ENCODE measurements at places on chromosomes 4 and X.

DNA sequence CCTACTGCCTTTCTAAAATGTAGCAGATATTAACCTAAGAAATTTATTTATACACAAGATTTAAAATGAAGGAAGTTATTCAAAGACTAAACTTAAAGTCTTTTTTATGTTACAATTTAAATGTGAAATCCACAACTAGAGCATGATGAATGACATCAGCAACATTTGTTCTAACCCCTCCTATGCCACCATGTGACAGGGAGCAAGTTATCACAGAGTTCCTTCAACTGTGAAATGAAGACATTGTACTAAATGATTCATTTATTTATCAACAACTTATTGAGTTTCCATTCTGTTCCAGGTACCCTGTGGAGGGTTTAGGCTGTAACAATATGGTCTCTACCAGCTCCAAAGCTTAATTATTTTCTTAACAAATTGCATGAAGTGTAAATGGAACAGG, 76.9 kb downstream of the SLC39A8 start:
- DNase-seq, result no peak

- no peak for DNase-seq
These were observed 291.6 kb downstream of the CAMK2D start for GRCh38 chr4:113469926-113470325.

DNA sequence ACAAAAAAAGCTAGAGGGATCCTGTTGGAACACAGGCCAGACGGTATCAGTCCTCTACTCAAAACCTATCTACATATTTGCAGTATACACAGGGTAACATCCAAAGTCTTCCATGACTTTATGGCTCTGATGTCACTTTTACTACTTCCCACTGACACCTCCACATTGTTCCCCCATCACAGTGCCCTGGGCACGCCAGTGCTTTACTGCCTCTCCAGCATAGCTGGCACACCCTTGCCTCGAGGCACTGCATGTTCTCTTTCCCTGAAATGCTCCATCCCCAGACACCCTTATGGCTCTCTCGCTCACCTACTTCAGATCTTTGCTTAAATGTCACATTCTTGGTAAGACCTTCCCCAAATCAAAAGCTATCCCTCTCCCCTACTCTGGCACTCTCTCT, 6.3 kb upstream of the ATP10D start:
- no peak for DNase-seq

GRCh38 chr4:76955182-76955581, 5.6 kb downstream of the SEPTIN11 start:
- DNase-seq, result no peak

GRCh38 chr4:98283219-98284189, 22.3 kb downstream of the RAP1GDS1 start:
- no peak for DNase-seq

DNA sequence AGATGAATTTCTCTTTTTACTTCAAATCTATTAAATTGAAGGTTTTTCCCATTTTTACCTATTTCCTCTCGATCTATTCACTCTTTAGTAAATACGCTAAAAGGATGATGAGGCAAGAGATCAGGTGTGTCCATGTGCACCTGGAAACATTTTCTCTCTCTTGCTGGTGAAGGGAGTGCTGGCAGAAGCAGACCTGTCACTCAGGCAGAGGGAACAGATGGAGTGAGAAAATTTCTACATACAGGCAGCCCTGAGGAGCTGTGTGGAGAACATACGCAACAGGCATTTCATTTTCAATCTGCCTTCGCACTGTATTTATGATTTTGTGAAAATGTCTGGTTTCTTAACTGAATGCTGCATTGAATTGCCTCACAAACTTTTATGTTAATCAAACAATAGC, 249.5 kb downstream of the GPM6A start:
- DNase-seq, result no peak

DNA sequence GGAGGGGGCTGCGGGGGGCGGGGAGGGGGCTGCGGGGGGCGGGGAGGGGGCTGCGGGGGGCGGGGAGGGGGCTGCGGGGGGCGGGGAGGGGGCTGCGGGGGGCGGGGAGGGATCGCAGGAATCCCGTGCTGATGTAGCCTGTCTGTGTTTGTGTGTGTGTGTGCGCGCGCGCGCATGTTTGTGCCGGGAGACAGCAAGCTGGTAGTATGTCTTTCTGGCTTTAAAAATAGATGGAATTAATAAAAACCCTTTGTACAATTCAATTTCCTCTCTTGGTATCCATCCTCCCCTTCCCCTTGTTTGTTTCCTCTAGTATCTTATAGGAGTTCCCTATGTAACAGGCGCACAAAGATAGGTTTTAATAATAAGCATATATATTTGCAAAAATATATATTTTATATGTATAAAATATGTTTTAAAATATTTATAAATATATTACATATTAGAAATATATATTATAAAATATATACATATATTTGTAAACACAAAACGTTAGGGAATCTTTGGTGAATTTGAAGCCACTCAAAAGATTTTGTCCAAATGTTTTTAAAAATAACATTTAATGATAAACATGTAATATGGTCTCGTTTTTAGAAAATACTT, 782 bp downstream of the ARHGAP24 start:
- DNase-seq, result no peak

DNA sequence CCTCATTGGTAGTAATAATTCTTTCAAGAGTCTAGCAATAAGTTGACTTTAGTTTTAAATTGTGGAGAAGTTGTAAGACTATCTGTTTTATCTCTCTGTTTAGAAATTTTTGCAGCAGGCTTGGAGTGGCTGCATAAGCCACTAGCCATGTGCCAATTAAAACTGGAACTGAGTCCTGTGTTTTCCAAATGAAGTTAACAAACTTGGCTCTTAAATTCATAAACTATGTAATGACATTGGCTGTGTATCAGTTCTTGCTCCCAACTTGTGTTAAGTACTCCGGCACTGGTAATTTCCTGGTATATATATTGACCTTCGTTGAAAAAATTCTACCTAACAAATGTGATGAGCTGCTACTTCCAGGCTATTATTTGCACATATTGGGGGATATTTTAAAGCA, 420.4 kb downstream of the GBA3 start:
- no peak for DNase-seq

DNA sequence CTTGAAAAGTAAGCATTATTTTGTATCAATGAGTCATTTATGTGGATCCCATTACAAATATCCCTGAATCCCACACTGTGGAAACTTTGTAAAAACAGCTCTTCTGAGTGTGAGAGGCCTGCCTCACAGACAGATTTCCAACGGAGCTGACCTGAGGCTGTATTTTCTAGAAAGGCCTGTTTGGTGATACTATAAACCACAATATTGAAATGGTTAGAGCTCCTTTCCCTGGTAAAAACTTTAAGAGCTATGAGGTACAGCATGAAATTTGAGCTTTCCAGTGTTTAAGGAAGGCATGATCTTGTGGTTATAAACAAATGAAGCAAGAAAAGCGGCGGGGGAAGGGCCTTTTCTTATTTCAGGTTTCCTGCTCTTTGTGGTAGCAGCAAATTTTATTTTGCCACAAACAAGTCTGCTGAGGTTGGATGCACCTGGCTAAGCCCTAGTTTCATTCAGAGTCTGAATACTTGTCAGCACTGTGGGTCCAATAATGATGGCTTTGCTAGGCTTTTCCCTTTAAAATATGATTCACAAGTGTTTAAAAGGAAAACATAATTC, 86.8 kb upstream of the ETNPPL start:
- DNase-seq, result no peak

- no peak for DNase-seq
These were observed 47.7 kb downstream of the FGFRL1 start for GRCh38 chr4:1058997-1059665.

DNA sequence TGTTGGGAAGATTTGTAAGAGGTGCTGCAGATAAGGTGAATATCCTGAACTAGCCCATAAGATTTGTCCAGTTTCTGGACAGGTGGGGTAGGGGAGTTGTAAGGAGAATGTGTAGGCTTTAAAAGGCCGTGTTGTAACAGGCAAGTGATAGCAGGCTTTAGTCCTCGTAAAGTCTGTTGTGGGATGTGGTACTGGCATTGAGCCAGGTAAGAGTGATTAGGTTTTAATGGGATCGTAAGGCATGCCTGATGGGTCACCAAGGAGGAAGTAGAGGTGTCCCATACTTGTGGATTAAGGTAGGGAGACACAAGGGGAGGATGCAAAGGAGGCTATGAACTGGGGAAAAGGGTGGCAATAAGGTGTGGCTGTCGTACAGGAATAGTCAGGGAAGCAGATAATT, 256.9 kb upstream of the DKK2 start:
- no peak for DNase-seq

- no peak for DNase-seq
These were observed 118.5 kb upstream of the SHISA3 start for GRCh38 chr4:42278709-42279324.

DNA sequence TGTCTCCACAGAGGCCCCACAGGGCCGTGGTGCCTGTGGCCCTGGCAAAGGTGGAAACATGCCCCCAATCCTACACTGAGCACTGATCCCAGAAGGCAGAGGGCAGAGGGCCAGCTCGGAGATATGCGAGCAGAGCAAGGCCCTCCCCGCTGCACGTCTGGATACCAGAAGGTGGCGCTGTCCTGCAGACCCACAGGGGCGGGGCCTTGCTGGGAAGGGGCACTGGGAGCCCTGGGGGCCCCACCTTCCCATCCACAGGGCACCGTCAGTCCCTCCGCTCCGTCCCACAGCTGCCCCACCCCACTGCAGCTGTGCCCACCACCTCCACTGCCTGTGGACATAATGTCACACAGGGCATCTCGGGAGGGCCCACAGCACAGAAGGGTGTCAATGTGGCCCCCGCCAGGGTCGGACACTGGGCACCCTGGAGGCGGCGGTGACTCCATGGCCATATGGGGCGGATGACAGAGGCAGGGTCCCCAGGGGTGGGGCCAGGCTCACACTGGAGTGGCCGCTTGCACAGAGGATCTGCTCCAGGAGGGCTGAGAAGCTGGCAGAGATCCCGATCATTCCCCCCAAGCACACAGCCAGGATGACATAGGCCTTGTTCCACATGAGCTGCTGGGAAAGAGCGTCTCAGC, 4.8 kb downstream of the SLC49A3 start:
- no peak for DNase-seq

DNA sequence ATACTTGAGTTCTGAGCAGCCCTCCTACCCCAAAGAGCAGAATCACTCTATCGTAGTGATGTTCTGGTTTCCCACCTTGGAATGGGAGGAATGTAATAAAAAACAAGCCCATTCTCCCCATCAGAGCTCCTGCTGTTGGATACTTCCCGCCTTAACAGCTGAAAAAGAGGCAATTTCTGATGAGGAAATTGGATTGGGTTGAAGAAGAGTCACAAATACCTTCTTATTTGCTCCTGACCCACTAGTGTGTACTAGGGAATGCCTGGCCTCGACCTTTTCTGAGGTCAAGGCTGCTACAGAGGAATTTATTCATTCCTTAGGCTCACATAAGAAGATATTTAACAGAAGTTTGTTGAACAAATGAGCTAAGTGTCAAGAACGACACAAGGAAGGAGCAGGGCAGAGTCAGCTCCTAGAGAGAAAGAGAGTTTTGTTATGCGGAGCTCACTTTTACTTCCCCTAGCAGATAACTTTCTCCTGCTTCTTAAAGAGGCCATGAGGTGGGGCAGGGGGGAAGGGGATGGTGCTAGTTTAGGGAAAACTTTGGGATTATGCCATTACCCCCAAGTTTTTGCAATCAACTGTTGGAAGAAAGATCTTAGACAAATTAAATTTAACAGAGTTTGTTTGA, 273.8 kb upstream of the CLNK start:
- DNase-seq, result no peak

DNA sequence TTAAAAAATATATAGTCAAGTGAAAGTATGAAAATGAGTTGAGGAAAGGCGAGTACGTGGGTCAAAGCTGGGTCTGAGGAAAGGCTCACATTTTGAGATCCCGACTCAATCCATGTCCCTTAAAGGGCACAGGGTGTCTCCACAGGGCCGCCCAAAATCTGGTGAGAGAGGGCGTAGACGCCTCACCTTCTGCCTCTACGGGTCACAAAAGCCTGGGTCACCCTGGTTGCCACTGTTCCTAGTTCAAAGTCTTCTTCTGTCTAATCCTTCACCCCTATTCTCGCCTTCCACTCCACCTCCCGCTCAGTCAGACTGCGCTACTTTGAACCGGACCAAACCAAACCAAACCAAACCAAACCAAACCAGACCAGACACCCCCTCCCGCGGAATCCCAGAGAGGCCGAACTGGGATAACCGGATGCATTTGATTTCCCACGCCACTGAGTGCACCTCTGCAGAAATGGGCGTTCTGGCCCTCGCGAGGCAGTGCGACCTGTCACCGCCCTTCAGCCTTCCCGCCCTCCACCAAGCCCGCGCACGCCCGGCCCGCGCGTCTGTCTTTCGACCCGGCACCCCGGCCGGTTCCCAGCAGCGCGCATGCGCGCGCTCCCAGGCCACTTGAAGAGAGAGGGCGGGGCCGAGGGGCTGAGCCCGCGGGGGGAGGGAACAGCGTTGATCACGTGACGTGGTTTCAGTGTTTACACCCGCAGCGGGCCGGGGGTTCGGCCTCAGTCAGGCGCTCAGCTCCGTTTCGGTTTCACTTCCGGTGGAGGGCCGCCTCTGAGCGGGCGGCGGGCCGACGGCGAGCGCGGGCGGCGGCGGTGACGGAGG, at the start of gene FMR1:
Gene FMR1 (plus strand): TSS at position 728 of the 831 bp plus-strand sequence. CDS start 261 bp downstream, outside the sequence.
- peak; percentile 89 for DNase-seq

GRCh38 chr4:5278213-5278612, 226.9 kb downstream of the STK32B start:
- no peak for DNase-seq

GRCh38 chrX:66042307-66043077, 2.6 kb upstream of the VSIG4 start:
- no peak for DNase-seq

GRCh38 chr4:54729256-54729655, 71.5 kb downstream of the KIT start:
- no peak for DNase-seq

GRCh38 chr4:4443821-4444220, 56.9 kb downstream of the NSG1 start:
- no peak for DNase-seq

DNA sequence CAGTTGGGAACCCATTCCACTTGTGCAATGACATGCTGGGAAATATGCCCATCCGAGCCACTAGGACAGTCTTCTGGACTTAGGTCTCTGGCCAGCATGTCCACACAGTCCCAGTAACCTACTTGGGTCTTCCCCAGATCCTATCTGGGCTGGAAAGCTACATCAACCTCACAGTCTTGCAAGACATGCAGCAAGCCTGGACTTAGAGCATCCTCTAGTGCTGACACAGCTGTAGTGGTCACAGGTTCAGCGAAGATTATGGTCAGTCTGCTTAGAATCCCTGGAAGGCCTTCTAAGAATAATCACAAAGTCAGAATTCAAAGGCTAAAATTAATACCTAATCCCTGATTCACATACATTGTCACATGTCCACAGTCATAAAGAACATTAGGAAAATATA, 842.7 kb downstream of the STPG2 start:
- DNase-seq, result no peak

DNA sequence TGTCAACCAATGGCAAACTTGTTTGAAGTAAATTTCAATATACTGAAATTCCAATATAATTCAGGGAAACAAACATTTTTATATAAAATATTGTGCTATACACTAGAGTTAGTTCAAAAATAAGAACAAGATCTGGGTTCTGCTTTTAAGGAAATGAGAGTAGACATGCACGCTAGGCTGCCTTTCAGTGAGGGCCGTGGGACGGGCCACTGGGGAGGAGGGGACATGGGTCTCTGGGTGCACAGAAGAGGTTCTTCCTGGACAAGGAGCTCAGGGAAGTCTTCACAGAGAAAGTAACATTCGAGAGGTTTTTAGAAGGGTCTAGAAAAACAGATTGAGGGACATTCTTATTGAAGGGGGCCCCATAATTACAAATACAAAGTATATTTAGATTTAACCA, 64.4 kb downstream of the SHROOM3 start:
- no peak for DNase-seq
